ENCODE measurements at places on chromosomes 4 and X.
A peak's percentile ranks its signal among the peaks of the same experiment; 100 is the strongest.

DNA sequence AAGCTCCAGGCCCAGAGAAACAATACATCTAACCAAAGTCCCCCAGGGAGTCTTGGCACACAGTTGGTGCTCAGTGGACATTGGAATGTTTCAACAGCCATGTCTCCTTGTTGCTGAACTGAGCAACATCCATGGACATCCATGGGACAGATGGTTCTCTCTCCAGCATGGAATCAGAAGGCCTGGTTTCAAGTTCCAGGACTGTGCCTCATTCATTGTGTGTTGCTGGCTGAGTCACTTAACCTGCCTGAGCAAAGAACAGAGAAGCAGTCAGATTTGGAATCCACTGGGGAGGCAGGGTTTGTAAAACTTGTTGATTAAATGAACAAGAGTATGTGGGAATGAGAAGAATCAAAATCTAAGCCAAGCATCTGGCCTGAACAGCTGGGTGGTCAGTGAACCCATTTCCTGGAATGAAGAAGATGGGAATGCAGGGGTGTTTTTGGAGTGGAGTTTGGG, 147.9 kb downstream of the CHIC2 start:
- DNase-seq, result no peak

- DNase-seq, result no peak
These were observed 12.3 kb upstream of the SPARCL1 start for GRCh38 chr4:87541521-87541920.

DNA sequence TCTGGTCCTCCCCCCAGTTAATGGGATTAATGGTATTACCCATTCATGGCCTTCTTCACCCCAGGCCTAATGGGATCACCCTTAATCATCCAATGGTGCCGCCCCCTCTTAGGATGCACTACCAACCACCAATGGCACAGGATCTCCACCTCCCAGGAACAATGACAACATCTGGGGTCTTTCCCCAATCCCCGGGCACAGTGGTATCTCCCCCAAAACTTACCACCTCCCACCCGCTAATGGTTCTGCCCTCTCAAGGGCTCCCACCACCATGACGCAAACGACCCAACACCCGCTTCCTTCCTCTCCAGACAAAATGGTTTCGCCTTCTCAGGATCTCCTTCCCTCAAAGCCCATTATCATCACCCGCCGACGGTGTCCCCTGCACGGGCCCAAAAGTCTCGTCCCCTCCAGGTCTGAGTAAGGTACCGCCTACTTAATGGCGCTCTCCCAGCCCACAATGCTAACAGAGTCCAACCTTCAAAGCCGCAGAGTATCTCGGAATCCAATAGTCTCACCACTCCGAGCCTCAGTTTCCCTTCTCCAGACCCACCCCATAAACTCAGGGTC, 458 bp downstream of the GRIPAP1 start:
- peak; percentile 12 for DNase-seq

GRCh38 chrX:36909676-36910030, 98.5 kb upstream of the FAM47C start:
- no peak for DNase-seq

DNA sequence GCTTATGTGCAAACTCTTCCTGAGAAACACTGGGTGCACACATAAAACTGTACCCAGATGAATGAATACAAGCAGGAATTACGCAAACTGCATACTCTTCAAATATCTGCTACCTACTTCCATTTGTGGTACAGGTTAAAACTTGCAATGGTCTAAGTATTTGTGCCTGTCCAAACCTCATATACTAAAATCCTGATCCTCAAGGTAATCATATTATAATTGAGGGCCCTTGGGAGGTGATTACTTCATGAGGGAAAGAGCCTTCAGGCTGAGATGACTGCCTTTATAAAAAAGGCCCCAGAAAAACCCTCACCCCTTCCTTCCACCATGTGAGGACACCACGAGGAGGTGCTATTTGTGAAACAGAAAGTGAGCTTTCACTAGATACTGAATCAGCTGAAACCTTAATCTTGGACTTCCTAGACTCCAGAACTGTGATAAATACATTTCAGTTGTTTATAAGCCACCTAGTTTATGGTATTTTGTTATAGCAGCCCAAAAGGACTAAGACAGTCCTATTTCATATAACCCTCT, 1977.2 kb downstream of the PCDH7 start:
- DNase-seq, result no peak

DNA sequence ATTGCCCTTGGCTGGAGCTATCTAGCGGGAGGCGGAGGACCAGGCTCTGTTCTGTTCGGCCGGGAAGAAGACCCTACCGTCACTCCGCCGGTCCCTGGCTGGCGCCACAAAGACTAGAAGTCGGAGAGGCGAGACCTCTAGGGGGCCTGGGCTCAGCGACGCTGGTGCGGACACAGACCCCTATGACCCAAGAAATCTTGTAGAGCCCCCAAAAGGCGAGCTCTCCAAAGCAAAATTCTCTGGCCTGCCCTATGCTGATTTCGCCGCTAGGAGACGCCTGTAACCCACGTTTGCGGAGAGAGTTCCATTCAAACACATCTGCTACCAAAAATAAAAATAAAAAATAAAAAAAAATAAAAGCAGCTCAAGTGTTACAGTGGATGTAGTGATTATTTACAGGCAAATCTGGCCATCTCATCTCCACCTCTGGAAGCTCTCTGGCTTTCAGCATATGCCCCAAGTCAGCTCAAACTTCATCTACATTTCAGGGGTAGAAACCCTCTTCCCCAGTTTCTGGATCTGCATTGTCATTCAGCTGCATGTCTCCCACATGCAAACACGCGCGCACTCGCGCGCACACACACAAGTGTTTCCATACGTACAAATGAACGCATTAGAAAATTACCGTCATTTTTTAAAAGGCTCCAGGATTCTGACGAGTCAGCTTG, 2.4 kb upstream of the PCDH10 start:
- DNase-seq, result no peak

GRCh38 chr4:41205854-41206460, 8.4 kb downstream of the APBB2 start:
- DNase-seq, result no peak

Data from stimulated activated CD4-positive, alpha-beta T cell treated with anti-CD3 and anti-CD28 coated beads, Interleukin-15, amount 100 ng/mL, for 1 hour (primary cell).